Stimulated activated CD4-positive, alpha-beta T cell treated with anti-CD3 and anti-CD28 coated beads, Interleukin-1b, Interleukin-23, amount 100 ng/mL, for 24 hours (primary cell): ENCODE measurements at places on chromosomes 5 and 9.

DNA sequence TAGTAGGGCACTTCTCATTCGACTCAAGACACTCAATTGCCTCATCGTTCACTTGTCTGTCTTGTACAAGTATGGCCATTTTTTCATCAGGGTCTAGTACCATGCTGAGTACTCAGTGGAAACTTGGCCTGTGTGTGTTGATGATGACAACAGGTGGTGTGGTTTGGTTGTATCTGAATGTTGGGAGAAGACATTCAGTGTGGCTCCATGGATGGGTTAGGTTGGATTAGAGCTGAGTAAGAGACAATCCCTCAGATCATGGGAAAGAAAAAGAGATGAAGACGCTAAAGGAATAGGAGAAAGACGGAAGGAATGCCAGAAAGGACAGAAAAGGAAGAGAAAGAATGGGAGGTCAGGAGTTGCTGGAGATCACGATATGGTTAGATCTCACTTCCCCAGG lies 17.0 kb downstream of the PCDH1 start:
- DNase-seq, result no peak

GRCh38 chr9:74066128-74066527 lies 431.0 kb upstream of the RORB start:
- DNase-seq, result no peak

DNA sequence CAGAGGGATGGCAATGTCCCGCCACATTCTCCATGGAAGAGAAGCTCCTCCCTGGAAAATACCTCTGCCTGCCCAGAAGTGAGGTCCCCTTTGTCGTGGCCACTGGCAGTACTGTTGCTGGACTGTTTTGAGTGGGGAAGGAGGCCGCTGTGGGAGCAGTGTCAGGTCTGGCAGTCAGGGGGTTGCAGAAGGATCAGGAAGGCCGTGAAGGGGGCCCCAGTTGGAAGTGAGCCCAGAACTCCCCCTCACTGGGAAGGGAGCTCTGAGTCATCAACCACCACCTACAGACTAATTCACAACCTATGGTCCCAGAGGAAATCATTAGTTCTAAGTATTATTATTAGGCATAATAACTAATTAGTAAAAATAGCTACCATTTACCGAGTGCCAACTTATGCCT lies 200.4 kb downstream of the TTLL11 start:
- DNase-seq, result no peak

GRCh38 chr9:106862821-106863720 lies at the start of gene ZNF462:
Gene ZNF462 (plus strand): TSS chr9:106863166. CDS start chr9:106923384, 60,218 bp downstream.
- DNase-seq, result no peak

DNA sequence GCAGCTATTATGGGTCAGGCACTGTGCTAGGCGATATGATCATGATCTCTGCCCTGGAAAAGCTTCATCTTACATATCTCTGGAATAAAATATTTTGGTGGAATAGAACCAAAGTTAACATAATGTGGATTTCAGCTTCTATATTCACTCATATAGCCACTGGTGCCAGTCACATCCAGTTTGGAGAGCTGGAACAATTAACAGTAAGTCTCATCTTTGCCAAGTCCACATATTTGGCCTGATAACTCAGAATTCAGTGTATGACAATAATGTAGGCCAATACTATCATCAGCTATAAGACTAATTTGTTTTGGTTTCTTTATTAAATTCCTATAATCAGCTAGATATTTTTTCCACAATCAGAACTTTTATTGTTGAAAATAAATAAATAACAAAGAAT lies 5.9 kb upstream of the FAM13B start:
- no peak for DNase-seq

DNA sequence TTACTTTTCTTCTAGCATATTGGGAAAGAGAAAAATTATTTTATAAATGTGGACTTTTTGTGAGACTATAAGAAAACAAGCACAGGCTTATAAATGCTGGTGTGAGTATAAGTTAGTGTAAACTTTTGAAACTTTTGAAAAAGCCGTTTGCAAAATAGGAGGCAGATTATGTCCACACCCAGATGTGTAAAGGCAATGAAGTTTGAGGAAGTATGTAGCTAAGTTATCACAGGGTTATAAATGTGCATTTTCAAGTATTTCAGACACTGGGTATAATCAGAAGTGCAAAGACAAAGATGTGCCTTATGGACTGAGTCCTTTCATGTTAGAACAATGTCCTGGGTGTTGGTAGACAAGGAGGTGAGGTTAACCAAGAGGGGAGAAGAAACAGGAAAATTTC lies 85.5 kb downstream of the ANXA1 start:
- DNase-seq, result no peak

GRCh38 chr5:36355516-36355915 lies 53.8 kb upstream of the RANBP3L start:
- no peak for DNase-seq

DNA sequence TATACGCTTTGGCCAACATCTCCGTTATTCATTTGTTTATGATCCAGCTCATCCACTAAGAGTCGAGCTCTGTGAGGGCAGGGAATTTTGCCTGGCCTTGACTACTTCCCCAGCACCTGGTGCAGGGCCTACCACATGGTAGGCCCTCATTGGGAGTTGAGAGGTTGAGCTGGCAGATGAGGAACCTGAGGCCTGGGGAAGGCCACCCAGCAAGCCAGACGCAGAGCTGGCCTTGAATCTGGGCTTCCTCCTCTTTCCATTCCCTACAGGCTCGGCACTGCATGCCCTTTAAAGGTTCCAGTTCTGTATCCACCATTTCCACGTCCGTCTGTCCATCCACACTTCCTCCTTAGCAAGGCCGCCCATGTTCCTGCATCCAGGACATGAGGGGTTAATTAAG lies 24.2 kb downstream of the KCNMB1 start:
- DNase-seq, result no peak

GRCh38 chr5:178213003-178213461 lies 8.7 kb downstream of the HNRNPAB start:
- DNase-seq, result no peak

DNA sequence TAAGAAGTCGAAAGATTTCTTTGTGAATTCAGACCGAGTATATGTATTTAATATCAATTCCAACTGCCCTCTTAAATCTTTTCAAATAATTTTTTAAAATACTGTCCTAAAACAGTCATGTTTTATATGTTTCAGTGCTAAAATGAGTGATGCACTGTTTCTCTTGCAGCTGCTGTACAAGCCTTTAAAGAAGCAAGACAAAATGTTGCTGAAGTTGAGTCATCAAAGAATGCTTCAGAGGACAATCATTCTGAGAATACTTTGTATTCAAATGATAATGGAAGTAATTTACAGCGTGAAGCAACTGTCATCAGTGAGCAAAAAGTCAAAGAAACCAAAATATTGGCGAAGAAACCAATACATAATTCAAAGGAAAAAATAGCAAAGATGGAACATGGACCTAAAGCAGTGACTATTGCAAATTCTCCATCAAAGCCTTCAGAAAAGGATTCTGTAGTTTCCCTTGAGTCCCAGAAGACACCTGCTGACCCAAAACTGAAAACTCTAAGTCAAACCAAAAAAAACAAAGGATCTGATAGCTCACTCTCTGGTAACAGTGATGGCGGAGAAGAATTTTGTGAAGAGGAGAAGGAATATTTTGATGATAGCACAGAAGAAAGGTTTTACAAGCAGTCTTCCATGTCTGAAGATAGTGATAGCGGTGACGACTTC lies 58.0 kb downstream of the LOX start:
- no peak for DNase-seq

DNA sequence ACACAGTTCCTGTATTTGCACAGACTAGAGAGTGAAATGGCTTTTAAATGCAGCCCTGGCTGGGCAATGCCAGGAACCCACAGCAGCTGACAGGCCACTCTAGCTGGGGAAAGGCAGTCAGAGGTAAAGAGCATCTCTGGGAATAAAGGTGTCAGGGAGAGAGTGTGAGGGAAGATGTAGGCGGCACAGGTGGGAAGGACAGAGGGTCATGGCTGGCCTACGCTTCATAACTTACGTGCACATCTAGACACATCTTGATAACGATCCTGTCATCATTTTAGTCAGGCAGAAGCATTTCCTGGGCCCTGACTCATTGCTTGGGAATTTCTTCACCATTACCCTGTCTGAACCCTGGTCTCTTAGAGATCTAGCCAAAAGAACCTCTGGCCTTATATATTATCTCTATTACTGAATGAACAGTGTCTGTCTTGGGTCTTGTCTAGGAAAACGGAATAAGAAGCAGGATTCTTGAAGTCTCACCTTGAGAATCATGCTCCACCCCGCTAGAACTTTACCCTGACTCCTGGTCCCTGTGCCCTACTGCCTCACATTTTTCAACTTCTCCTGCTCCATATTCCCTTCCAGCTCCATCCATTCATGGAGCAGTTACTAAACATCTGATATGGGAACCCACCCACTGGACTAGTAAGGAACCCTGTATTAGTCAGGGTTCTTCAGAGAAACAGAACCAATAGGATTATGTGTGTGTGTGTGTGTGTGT lies 106.4 kb upstream of the ELL2 start:
- no peak for DNase-seq

DNA sequence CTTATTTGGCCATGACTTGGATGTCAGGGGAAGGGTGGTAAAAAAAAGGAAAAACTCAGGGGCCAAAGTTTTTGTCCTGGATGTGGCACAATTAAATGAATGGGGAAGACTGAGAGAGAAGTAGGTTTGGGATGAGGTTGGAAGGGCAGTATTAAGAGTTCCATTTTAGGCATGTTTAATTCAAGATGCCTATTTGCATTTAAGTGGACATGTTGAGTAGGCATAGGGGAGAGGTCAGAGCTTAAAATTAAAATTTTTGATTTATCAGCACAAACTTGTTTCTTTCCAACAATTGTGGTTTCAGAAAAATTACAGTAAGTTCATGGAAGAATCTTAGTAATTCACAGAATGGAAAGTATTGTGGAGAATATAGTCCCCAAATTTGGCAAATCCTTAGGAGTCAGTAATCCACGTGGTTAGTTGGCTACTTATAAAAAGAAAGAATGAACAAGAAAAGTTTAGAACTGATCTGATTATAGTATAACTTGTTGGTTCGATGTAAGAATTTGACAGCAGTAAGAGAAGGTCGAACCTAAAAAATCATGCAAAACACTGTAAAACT lies 265.9 kb downstream of the SAXO1 start:
- no peak for DNase-seq

DNA sequence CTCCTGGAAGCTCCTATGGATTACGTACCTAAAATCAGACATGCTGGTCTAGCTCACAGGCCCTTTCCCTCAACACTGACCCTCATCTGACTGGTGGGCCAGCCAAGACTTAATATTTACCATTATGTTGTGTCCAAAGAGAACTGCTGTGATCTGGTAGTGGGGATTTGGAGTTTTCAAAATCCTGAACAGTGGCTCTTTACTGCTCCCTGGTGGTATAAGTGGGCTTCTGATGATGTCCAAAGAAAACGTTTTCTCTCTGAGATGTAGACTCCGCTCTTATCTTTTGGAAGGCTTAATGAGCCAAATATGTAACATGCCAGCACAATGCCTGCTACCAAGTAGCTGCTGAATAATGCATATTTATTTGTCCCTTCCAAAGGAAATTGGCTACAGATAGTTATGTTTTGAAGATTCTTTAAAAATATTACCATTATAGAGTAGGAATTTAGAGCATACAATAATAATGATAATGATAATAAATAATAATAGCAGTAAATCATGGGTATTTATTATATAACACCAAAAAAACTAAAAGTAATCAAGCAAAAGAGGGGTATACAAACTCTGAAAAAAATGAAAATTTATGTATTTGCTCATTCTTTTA lies 406.6 kb upstream of the TNC start:
- DNase-seq, result no peak

- no peak for DNase-seq
These were observed 10.3 kb upstream of the FAT2 start for GRCh38 chr5:151601391-151601790.

DNA sequence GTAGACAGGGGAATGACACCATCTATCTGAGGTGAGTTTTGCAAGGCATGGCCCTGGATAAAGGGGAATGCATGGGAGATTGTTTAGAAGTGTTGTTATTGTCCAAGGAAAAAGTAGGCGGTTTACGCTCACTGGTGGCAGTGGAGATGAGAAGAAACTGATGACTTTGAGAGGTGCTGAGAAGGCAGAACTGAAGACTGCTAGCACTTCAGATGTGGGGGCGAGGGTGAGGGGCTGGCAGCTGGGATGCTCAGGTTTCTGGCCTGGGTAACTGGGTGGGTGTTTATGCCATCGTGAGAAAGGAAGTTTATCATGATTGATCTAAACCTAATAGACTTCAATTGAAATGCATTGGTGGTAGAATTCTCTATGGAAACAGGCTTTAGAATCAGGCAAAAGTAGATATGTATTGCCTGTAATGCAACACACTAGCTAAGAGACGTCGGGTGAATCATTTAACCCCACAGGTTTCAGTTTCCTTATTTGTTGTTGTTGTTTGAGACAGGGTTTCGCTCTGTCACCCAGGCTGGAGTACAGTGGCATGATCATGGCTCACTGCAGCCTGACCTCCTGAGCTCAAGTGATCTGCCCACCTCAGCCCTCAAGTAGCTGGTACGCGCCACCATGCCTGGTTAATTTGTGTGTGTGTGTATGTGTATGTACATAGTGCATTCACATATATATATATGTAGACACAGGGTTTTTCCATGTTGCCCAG lies 123.5 kb downstream of the SLC24A2 start:
- no peak for DNase-seq

GRCh38 chr9:105679257-105680022 lies 14.9 kb upstream of the TMEM38B start:
- no peak for DNase-seq

GRCh38 chr9:134526584-134527477 lies 114.8 kb upstream of the COL5A1 start:
- no peak for DNase-seq

- no peak for DNase-seq
These were observed 462.8 kb upstream of the ZNF462 start for GRCh38 chr9:106400170-106400569.

DNA sequence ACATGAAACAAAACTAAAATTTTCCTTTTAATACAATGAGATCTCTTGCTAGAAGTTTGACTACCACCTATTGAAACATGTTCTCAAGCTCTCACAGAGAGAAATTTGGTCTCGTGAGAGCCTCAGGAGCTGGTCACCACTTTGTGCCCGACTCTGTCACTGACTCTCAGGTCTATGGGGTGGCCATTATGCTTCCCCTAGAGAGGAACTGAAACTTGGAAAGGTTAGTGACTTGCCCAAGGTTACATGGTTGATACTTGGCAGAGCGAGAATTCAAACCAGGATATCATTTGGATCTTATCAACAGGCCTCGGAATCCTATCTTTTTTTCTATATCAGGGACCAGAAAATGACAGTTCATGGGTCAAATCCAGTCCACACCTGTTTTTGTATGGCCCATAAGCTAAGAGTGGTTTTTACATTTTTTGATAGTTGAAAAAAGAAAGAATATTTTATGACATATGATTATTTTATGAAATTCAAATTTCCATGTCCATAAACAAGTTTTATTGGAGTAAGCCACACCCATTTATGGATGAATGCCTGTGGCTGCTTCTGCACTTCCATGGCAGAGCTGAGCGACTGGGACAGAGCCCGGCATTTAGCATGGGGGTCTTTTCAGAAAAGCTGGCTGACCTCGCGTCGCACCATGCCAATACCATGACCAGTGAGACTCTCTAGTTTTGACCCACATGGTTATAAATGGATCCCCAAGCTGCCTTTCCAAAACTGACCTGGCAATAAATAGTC lies 44.8 kb upstream of the EQTN start:
- DNase-seq, result no peak
